ENCODE measurements at places on chromosomes 2 and 18.

DNA sequence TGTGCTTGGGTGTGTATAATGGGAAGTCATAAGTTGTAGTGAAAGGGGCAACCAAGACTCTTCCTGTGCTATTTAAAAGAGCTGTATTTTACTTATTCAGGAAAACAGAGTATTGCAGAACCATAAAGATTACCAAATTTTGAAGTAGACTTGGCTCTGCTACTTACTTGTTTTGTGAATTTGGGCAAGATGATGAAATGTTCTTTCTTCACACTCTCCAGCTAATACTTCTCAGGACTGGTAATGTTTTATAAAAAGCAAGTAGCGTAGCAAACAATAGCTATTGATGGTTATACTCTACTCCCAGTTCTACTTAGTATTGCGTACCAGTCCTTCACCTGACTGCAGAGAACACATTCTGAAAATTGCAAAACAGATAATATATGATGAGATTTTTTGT, 374.1 kb downstream of the ARHGAP15 start:
- DNase-seq, result no peak

GRCh38 chr18:22447792-22448191, 30.1 kb upstream of the CTAGE1 start:
- no peak for DNase-seq

DNA sequence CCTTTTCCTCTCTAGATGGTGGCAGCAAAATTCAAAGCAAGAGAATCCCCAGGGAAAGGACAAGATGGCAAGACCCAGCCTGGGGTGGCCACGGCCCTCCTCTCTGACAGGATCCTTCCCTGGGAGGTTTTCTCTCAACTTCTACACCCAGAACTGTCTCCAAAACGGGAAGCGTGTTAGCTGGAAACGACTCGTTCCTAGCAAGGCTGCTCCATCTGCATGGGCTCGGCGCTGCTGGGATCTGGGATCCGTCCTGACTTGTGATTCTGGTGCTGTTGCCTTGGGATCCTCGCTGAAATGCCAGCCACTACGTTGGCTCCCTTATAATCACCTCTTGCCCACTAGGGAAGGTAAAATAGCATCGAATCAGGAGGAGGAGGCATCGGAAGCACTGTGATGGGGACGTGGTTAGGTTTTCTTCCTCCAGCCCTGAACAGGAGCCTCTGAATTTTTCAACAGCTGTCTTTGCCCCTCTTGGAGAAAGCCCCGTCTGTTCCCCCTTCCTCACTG, 514.8 kb upstream of the MYT1L start:
- no peak for DNase-seq

GRCh38 chr2:107681936-107682335, 144.8 kb upstream of the RGPD4 start:
- no peak for DNase-seq

GRCh38 chr18:48661421-48661820, 122.6 kb downstream of the CTIF start:
- no peak for DNase-seq
